Lung (tissue), 17 donors: ENCODE measurements at places on chromosomes 1 and 21. TPM values are rescaled to one million over a fixed set of nuclear protein-coding genes. Genes with fewer than 3 reads are reported as not detected.

AGO3 gene
- total RNA-seq, result 60.4 TPM

GRCh38 chr1:44103270-44104131 is 15.1 kb upstream of the KLF17 start:
- DNase-seq, result peak; percentile 25

DNA sequence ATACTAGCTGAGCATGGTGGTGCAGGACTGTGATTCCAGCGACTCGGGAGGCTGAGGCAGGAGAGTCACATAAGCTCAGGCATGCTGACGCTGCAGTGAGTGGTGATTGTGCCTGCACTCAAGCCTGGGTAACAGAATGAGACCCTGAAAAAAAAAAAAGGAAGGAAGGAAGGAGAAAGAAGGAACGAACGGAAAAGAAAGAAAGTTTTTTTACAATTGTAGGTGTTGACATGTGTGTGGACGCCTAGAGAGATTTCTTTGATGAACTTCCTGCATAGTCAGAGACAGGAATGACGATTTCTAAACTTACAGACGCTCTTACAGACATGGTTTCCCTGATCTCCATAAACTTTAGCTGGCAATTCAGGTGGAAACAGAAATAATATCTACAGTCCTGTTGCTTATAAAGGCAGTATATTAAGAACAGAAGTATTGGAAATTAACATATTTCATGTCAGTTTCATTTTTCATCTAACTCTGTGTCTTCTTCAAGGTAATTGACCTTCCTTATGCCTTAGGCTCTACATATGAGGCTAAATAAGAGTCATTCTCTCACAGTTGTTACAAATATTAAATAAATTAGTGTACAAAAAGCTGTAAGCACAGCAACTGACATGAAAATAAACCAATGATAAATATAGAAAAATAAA is 4.1 kb downstream of the SAMSN1 start:
- DNase-seq, result no peak

IL22RA1 gene
- total RNA-seq, result 1.0 TPM

DNA sequence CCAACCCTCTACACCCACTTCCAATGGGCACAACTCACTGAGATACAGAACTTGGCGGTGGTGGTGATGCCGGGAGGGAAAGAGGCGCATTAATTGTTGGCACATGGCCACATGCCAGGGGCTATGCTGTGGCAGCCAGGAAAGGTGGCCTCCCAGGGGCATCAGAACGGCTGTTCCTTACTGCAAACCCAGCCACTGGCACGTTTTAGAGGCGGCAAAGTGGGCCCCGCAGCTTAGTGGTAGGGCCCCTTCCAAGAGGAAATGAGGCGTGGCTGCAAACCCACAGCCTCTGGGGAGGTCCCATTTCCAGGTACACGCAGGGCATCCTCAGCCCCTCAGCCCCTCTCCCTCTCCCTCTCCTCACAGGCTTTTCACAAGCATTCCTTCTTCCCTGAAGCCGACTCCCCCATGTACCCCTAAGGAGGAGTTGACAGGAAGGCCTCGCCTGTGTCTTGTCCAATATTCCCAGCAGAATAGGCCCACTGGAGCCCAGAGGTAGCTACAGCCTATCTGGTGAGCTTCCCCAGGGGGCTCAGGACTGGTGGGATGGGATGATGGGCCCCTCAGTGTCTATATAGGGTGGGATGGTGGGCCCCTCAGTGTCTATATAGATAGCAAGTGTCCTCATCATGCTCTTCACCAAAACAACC is 166.2 kb downstream of the CLIC6 start:
- DNase-seq, result no peak

GRCh38 chr1:169271098-169271497 is 96.5 kb downstream of the NME7 start:
- no peak for DNase-seq
